ENCODE measurements at places on chromosomes 12 and 14. TPM values are rescaled to one million over a fixed set of nuclear protein-coding genes. Genes with fewer than 3 reads are reported as not detected.

- no peak for DNase-seq
These were observed 88.2 kb upstream of the SLC38A2 start for GRCh38 chr12:46460682-46461210.

DNA sequence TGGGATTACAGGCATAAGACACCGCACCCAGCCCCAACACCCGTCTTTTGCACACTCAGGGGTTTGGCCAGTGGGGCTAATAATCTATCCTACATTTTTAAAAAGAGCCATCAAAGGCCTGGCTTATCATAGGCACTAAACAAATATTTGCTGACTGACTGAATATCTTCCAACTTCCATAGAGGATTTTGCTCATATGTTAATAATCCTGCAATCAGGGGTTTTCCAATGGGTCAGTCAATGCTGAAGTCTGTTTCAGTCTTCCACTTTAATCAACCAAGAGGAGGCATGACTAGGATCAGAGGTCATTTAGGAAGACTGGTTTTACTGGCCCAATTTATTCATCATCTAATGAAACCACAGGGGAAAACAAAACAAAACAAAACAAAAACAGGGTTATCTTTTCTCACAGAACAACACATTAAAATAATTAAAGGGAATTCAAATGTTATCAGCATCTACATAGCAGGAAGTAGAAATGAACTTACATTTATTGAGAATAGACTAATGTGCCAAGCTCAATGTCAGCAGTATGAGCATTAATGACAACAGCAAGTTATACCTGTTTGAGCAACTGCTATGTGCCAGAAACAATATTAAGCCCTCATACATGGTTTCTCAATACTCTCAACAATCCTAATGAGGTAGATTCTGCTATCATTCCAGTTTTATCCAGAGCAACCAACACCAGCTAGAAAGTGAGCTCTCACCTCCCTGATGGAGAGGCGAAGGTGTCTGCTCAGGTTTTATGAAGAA, 372.2 kb downstream of the EGLN3 start:
- DNase-seq = no peak

DNA sequence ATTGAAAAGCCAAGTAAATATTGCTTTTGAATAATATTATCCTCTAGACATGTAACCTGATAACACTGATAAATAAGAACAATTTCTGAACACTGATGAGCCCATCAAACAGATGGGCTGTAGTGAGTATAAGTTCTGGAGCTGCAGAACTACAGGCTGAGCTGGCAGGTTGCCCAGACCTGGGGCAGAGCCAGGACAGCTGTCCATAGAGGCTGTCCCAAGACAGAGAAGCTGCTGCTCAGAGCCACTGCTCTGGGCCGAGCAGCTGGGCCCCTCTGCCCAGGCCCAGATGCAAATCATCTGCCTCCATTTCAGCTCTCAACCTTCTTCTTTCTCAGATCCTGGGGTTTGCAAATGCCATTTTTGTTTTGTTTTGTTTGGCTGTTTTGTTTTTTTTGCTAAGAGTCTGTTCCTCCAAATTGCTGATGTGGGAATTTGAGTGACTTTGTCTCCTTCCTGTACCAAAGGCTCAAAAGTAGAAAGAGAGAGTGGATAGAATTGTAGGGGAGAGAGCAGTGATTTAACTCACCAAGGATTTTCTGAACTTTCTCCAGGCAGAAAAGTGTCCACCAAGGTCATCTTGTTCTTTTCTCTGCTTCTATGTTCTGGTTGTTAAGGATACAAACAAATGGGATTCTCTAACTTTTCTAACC, 4.0 kb upstream of the TESPA1 start:
- peak; percentile 79 for DNase-seq

DNA sequence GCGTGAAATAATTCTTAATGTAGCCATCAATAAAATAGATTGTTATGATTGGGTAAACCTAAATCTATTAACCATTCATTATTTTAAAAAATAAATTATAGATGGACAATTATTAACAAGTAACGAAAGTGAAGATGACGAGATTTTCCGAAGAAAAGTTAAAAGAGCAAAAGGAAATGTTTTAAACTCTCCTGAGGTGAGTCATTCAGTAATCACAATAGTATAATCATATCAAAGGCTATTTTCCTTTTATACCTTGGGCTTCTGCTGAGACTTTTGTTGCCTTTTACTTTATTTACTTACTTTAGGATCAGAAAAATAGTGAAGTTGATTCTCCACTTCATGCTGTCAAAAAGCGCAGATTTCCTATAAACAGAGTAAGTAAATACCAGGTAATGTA, 45.6 kb downstream of the FANCM start:
- DNase-seq = no peak

DNA sequence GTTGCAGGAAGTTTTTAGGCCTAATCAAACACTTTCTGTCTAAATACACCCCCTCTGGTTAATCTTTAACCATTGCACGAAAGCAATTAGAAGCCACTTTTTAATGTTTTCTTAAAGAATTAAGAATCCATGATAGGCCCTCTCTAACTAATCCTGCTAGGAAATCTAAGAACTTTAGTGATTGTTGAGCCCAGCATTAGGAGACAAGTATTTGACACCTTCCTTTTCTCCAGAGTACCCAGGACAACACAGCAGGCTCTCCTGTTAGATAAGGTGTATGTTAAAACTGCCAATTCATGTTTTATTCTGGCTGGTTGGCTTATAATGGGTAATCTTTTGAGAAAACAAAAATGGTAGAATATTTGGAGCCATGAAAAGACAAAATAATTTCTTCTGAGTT, 95.0 kb downstream of the ALX1 start:
- no peak for DNase-seq

- no peak for DNase-seq
These were observed 66.0 kb upstream of the LHX5 start for GRCh38 chr12:113537751-113538087.

- DNase-seq = no peak
These were observed 4.8 kb upstream of the LPCAT3 start for GRCh38 chr12:7023114-7023513.

DNA sequence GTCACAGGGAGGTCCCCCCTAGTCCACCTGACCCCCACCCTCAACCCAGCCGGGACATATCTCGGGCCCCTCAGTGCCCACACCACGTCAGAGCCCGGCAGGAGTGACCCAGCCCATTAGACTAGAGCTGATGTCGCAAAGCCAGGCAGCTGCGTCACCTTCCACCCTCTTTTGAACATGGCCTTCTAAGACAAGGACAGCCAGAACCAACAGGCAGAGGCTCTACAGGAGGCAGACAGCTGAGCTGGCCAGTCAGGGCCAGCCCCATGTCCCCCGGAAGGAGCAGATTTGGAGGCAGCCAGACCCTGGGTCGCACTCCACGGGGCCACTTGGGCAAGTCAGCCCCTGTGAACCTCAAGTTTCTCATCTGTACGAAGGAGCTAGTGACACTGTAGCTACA, 44.1 kb downstream of the SCARB1 start:
- DNase-seq = no peak

- no peak for DNase-seq
These were observed 90.4 kb upstream of the TMCC3 start for GRCh38 chr12:94740601-94741362.

- DNase-seq = no peak
These were observed 107.5 kb upstream of the DYRK2 start for GRCh38 chr12:67540920-67541624.

DNA sequence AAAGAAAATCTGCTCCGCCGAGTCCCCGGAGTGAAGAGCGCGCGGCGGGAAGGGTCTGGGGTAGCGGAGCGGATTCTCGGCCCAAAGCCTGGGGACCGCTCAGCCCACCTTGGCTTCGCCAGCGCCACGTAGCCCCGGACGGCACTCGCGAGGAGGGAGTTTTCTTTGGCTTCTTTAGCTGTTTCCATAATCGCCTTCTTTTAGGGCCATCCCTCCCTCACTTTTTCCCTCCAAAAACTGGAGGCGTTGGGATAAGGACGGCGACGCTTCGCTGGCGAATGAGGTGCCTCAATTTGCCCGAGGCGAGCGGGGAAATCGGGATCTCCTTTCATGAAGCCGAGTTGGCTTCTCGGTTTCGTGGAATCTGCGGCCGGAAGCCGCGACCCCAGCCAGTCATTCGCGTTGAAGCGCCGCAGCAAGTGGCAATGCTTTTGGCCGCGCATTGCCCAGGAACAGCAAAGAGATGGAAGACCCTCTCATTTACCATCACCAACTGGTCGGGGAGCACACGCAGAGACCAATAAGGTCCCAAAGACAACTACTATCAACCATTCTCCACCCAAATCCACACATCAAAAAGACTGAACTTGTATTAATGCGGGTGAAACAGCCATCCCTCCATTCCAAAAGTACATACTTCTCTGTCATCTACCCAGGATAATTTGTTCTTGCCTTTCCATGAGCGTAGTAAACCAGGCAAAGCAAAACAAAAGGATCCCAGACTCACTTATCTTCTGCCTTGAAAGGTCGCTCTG, 8.4 kb upstream of the SIX1 start:
- no peak for DNase-seq

DNA sequence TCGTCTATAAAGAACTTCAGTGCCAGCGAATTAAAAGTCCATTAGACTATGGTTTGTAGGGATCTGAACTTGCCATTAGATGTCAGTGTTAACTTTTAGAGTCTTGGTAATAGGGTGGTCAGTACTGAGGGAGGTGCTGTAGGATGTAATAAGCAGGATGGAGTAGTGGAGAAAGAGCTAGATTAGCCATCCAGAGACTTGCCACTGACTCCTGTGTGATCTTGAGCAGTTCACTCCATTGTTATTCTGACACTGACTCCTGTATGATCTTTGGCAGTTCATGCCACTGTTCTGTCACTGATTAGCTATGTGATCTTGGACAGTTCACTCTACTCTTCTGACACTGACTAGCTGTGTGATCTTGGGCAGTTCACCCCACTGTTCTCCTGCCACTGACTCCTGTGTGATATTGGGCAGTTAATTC, 133.6 kb downstream of the TTLL5 start:
- no peak for DNase-seq

GRCh38 chr12:2833327-2833726, 1.5 kb downstream of the NRIP2 start:
- DNase-seq = no peak

TMTC1 gene
- total RNA-seq = 0.13 TPM

EGLN3 gene
- total RNA-seq = 13.0 TPM

OTX2 gene
- total RNA-seq = not detected

LRTM2 gene
- not detected for total RNA-seq

NYNRIN gene
- 1.9 TPM for total RNA-seq

USP44 gene
- total RNA-seq = 2.1 TPM

EXD2 gene
- total RNA-seq = 6.1 TPM

PPP2R3C gene
- total RNA-seq = 15.3 TPM

Data from K562 (cell line).